GM04503 (cell line): ENCODE measurements at places on chromosomes 12 and 14.
A peak's percentile ranks its signal among the peaks of the same experiment; 100 is the strongest.

DNA sequence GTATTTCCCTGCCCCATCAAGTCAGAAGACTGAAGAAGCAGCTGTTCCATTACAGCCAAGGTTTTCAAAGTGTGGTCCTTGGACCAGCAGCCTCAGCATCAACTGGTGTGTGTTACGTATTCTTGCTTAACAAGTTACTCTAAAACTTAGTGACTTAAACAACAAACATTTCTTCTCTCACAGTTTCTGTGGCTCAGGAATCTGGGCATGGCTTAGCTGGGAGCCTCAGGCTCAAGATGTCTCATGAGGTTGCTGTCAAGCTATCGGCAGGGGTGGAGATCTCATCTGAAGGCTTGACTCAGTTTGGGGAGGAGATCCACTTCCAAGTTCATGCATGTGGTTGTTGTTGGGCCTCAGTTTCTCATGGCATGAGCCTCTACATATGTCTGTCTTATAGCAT is 174.5 kb downstream of the KTN1 start:
- DNase-seq = no peak

- peak; percentile 90 for DNase-seq
Observed at GRCh38 chr14:35385042-35385839, 19.3 kb downstream of the NFKBIA start.

- no peak for DNase-seq
Observed at GRCh38 chr12:65492998-65493912, 214.8 kb downstream of the MSRB3 start.

- no peak for DNase-seq
Observed at GRCh38 chr12:108063192-108063591, 65.9 kb upstream of the WSCD2 start.

DNA sequence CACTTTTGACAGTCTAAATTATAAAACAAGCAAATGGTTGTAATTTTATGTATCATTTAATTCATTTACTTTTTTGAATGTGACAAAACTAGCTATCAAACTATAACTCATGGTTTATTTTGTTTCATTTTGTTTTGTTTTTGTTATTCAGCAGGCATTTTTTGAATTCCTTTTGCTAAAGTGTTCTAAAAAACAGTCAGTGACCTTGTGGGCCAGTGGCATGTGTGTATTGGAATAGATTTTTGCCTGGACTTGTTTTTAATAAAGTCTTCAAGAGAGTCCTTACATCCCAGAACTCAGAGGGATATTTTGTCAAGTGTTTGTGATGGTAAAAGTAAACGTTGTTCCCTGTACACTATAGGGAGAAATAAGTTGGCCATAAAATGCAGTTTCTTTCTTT is 369.7 kb upstream of the SYT1 start:
- DNase-seq = peak; percentile 29

- no peak for DNase-seq
Observed at GRCh38 chr14:99093532-99094517, 178.2 kb downstream of the BCL11B start.

- DNase-seq = no peak
Observed at GRCh38 chr12:76765598-76765997, 1.7 kb downstream of the ZDHHC17 start.

DNA sequence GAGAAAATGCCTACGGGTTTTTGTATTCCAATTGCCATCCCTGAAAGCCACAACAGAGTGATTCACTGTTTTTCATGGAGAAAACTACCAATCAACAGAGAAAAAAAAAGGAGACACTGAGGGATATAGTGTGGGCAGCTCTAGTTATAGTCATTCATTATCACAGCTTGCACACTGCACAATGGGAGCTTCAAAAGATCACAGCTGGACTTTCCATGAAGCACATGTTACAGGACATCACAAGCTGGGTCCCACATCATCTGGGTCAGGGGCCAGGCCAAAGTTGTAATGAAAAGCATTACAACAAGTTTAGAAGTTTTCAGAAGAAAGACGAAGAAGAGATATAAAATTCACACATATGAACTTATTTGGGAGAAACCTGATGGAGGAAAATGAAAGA is 41.5 kb downstream of the RERG start:
- no peak for DNase-seq

DNA sequence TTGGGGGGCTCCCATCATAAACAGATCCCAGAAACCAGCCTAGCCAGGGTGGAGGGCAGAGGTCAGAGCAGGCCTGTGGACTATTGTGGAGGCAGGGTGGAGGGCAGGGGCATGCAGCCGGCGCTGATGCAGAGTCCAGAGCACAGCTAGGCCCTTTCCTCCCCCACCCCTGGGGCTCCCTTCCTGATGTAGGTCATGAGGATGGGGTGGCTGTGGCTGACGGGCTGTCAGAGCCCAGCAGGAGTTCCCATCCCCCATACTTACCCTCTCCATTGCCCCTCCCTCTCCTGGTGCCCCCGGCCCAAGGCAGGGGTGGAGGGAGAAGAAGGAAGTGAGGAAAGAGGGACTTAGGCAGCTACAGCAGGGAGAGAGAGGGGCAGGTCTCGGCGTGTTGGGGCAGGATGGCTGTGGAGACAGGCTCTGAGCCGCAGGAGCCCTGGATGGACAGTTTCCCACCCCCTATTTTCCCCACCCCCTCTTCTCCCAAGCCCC is 5.7 kb upstream of the ZNF385A start:
- DNase-seq = no peak

DNA sequence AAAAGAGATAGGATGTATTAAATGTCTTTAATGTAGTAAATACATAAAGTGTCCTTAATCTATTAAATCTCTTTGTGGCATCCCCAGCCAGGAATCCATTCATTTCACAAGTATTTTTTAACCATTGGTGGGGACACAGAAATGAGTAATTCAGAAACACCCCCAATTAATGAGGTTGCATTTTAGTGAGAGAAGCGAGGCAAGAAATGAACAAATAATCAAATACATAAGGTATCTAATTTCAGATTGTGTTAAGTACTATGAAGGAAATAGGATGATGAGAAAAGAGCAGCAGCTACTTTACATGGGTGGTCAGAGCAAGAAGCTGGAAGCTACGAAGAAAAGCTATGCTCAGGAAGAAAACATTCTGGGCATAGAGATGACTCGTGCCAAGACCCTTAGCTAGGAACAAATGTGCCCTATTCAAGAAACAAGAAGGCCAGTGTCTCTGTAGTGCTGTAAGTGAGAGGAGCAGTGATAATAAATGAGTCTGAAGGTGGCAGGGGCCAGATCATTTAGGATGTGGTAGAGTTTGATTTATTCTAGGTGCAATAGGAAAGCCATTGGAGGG is 60.5 kb upstream of the IGF1 start:
- DNase-seq = no peak

- DNase-seq = no peak
Observed at GRCh38 chr12:46603776-46604456, 221.9 kb downstream of the SLC38A4 start.

GRCh38 chr12:174124-174523 is 39.8 kb downstream of the SLC6A12 start:
- no peak for DNase-seq

DNA sequence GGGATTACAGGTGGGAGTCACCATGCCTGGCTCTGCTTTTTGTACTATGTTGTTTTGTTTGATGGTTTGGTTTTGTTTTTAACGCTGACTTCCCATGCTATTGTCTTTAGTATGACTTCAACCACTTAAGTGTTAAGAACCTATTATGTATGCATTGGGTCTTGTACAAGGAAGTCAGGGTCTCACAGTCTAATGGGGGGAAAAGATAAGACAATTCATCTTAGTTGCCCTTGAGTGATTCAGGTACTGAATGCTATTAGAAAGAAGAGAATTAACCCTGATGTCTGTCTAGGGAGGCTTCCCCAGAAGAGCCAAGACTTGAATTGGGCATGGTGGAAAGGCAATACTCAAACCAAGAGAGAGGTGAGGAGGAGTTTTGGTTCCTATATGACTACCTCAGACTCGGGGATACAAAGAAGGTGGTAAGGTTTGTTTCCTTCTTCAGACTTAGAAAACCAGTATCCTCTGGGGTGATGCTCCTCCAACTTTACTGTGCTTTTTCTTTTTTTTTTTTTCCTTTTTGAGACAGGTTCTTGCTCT is 64.6 kb downstream of the SUSD6 start:
- DNase-seq = no peak

- no peak for DNase-seq
Observed at GRCh38 chr12:98922871-98923270, 277.8 kb downstream of the APAF1 start.

DNA sequence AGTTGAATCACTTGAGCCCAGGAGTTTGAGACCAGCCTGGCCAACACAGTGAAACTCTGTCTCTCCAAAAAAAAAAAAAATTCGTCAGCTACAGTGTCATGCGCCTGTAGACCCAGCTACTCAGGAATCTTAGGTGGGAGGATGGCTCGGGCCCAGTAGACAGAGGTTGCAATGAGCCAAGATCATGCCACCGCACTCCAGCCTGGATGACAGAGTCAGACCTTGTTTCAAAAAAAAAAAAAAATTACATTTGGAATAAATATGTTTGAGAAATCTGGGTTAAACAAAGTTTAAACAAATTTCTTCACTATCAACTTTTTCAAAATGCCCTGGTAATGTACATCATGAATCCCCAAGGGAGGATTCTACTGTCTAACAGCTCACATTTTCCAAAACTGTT is 187.0 kb upstream of the RASSF8 start:
- no peak for DNase-seq

- DNase-seq = no peak
Observed at GRCh38 chr14:67567654-67568053, 32.4 kb downstream of the PIGH start.

DNA sequence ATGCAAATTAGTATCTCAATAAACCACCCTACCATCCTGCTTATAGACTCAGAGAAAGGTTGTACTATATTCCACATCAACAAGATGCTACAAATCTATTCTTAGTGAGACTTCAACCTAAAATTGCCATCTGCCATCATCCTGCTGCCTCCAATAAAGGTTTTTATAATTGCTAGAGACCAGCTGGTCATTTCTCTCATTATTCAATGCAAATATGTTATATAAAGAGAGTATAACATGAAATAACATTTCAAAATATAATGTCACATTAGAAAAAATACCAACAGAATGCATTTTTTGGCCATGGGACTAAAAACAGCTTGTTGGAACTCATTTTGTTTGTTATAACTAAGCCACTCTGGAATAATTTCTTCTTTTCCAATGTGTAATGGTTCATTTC is 247.3 kb downstream of the LRIG3 start:
- no peak for DNase-seq

- no peak for DNase-seq
Observed at GRCh38 chr14:100904307-100905087, 975 bp upstream of the RTL1 start.

DNA sequence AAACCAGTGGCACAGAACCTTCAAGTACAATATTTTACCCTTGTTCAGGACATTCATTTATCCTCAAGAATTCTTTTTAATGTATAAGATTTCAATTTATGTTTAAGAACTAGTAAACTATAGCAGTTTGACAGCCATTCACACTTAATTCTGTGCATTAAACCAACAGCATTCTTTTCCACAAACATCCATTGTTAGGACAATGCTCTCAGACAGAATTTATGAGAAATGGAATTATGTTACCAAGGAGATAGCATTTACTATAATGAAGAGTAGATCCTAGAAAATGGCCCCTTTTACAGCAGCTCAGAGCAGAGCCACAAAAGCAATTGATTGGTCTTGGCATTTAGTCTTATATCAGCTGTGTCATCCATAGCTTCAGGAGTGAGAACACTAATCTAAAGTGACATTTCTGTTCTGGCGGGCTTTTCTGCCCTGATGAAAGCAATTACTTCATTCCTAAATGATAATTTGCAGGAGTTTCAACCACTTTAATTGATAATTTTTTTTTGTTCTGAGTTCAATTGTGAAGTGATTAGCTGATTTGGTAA is 268.9 kb downstream of the NPAS3 start:
- no peak for DNase-seq

GRCh38 chr14:74542056-74542685 is 48.6 kb downstream of the ISCA2 start:
- DNase-seq = no peak

DNA sequence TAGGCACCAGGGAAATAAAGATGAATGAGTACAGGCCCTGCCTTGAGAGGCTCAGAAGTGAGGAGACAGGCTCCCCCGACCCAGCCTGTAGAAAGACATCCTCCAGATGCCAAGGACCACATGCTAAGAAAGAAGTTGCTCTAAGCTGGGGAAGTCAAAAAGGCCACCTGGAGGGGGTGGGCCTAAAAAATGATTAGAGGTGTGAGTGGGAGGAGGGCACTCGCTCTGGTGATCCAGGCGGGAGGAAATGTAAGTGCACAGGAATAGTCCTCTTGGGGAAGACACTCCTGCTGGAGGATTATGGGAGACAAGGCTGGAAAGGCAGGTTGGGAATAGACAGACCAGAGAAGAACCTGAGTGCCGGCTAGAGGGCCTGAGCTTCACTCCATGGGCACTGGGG is 32.2 kb downstream of the SMUG1 start:
- DNase-seq = no peak

DNA sequence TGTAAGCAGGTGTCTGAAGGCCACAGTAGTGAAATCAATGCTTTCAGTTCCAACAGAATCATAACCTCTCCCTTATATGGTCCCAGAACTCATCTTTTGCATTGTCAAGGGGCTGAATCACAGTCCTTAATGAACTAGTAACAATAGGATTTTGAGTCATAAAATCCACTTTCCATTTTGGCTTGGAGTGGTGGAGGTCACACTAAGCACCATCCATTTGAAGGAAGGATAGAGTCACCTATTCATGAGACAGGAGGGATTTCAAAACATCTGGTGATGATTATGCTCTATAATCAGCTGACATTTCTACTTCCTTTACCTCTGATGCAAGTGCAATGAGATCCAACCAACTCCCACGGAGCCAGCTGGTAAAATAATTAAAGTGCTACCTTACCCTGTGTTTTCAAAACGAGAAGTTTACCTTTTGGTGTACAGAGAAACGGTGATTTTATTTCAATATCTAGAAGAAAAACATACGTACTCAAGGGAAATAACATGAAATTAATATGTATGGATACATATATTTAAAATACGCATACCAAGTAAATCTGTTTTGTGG is 59.1 kb downstream of the TMEM132D start:
- no peak for DNase-seq

- no peak for DNase-seq
Observed at GRCh38 chr12:48184549-48184922, 1.1 kb downstream of the CCDC184 start.
